ENCODE measurements at places on chromosomes 3 and 15.

- H3K27me3 ChIP-seq, result no peaks in the 10 kb centered on the region
- no peak for DNase-seq
- H3K27ac ChIP-seq, result no peak overlapping the region
These were observed 125.0 kb upstream of the TRIM42 start for GRCh38 chr3:140552898-140553297.

GRCh38 chr15:75397494-75397893 is 29.1 kb upstream of the MAN2C1 start:
- peaks cover 6% of the 10 kb centered on the region for H3K4me1 ChIP-seq
- no peak overlapping the region for H3K4me3 ChIP-seq
- H3K36me3 ChIP-seq, result peaks cover 59% of the 10 kb centered on the region
- no peak overlapping the region for H3K27ac ChIP-seq
- DNase-seq, result no peak

GRCh38 chr15:31207246-31207645 is 105.7 kb upstream of the TRPM1 start:
- peak; percentile 71 for DNase-seq
- peaks cover 2% of the 10 kb centered on the region for H3K27me3 ChIP-seq
- H3K36me3 ChIP-seq, result peaks cover 11% of the 10 kb centered on the region
- peak overlapping the region; percentile 76 for H3K27ac ChIP-seq
- peaks cover 68% of the 10 kb centered on the region for H3K4me1 ChIP-seq
- H3K4me3 ChIP-seq, result no peak overlapping the region

DNA sequence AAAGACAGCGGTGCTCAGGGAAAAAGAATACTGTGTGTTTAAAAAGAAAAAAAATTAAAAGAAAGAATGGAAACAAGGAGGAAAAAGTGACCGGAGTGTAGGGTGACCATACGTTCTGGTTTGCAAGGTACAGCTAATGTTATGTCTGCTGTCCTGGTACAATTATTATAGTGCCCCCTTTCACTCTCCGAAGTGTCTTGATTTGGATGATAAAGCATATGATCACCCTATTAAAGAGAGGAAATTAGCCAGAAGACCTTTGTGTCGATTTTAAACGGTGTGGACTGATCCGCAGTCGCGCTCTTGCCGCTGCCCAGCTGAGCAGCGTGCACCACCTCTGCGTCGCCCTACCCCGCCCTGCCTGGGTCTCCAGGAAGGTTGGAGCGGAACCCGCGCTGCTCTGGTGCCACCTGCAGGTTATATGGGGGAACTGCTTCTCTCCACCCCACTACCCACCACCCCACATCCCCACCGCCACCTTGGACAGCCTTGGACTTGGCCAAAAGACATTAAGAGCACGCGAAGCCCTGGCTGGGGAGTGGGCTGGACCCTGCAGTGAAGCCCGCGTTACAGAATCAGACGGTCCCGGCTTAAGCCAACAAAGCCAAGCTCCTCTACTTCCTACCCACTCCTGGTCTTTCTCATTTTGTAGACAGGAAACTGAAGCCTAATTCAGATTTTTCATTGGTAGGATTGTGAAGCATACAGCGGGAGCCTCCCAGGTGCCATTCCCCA is 41.2 kb upstream of the UBE2Q2 start:
- peak; percentile 82 for DNase-seq
- peaks cover 10% of the 10 kb centered on the region for H3K4me1 ChIP-seq
- H3K4me3 ChIP-seq, result peak overlapping the region; percentile 46
- H3K36me3 ChIP-seq, result no peaks in the 10 kb centered on the region

- no peak overlapping the region for H3K27ac ChIP-seq
- H3K36me3 ChIP-seq, result no peaks in the 10 kb centered on the region
- DNase-seq, result no peak
- no peak overlapping the region for H3K4me3 ChIP-seq
- H3K4me1 ChIP-seq, result no peaks in the 10 kb centered on the region
- H3K27me3 ChIP-seq, result peaks cover 5% of the 10 kb centered on the region
These were observed 13.1 kb downstream of the MYH15 start for GRCh38 chr3:108497271-108497670.

DNA sequence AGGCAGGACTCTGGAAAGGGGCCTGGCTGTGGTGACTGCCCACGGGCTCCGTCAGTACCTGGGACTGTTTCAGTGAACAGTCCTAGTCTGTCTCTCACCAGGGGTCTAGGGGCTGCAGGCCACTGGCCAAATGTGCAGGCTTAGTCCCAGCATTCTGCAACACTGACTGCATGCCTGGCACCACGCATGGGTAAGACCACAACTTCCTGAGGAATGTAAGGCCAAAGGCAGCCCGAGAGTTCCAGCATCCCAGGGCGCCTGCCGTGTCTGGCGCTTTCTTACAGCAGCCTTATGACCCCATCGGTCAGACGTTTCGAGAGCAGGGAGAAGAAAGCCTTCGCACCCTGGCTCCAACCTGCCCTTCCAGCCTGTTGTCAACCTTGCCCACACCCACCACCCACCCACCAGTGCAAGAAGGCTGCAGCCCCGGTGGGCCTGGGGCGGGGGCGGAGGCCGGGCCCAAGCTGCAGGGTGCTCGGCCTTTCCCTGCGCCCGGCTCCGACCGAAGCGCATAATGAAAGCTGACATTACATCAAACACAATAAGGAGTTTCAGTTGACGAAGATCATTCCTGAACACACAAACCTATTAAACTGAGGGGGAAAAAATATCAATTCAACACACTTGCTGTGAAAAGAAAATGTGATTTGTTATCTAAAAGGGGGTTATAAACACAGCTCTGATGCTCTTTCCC is 29.5 kb upstream of the TMEM115 start:
- H3K36me3 ChIP-seq, result no peaks in the 10 kb centered on the region
- no peak for DNase-seq
- H3K27ac ChIP-seq, result no peak overlapping the region
- H3K4me1 ChIP-seq, result peaks cover 4% of the 10 kb centered on the region

DNA sequence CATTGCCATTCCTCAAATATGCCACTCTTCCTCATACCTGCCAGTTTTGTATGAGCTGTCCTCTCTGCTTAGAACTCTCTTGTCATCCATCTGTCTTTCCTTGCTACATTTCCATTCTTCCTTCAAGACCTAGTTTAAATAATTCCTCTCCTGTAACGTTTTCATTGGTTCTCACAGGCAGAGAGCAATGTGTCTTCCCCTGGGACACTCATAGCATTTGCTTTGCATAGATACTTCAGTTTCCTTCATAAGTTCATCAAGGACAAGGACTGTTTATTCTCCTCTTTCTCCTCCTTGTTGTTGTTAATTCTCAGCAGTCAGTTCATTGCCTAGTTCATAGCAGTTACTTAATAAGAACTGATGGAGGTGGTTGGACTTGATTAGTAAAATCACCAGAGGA is 10.5 kb downstream of the NR2C2 start:
- peak overlapping the region; percentile 9 for H3K27ac ChIP-seq
- H3K36me3 ChIP-seq, result peaks cover 35% of the 10 kb centered on the region
- no peak overlapping the region for H3K4me3 ChIP-seq
- H3K4me1 ChIP-seq, result peaks cover 49% of the 10 kb centered on the region
- H3K27me3 ChIP-seq, result no peaks in the 10 kb centered on the region

Data from activated CD4-positive, alpha-beta T cell treated with anti-CD3 and anti-CD28 coated beads, Interleukin-2, amount 10 ng/mL, durations not matched to agents 7 days and 5 days (primary cell).